ENCODE measurements at places on chromosomes 12 and 14.

DNA sequence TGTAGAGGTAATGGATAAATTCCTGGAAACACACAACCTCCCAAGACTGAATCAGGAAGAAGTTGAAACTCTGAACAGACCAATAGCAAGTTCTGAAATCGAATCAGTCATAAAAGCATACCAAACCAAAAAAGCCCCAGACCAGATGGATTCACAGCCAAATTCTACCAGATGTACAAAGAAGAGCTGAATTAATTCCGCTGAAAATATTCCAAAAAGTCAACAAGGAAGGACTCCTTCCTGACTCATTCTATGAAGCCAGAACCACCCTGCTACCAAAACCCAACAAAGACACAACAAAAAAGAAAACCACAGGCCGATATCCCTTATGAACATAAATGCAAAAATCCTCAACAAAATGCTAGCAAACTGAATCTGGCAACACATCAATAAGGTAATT is 81.5 kb downstream of the SLC38A4 start:
- no peak for DNase-seq

- peak; percentile 92 for DNase-seq
These were observed 465 bp downstream of the ADSS1 start for GRCh38 chr14:104724407-104724980.

GRCh38 chr12:105228494-105228893 is 7.5 kb downstream of the APPL2 start:
- DNase-seq = no peak

GRCh38 chr14:69376439-69376838 is 21.7 kb downstream of the ERH start:
- no peak for DNase-seq

DNA sequence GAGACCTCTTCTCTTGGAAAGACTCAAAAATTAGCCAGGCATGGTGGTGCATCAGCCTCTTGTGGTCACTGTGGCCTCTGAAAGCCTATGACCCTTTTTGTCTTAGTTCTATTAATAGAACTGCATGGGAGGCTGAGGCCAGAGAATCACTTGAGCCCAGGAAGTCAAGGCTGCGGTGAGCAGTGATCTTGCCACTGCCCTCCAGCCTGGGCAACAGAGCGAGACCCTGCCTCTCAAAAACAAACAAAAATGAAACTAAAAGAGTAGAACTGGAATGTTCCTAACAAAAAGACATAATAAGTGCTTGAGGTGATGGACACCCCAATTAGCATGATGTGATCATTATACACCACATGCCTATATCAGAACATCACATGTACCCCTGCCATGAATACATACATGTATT is 197.0 kb upstream of the EEA1 start:
- no peak for DNase-seq

- DNase-seq = no peak
These were observed 193.5 kb upstream of the PLEKHG7 start for GRCh38 chr12:92509156-92509738.

GRCh38 chr12:64893961-64894360 is 69.5 kb downstream of the TBC1D30 start:
- DNase-seq = peak; percentile 86

- peak; percentile 97 for DNase-seq
These were observed 11.7 kb upstream of the INF2 start for GRCh38 chr14:104677512-104678332.

DNA sequence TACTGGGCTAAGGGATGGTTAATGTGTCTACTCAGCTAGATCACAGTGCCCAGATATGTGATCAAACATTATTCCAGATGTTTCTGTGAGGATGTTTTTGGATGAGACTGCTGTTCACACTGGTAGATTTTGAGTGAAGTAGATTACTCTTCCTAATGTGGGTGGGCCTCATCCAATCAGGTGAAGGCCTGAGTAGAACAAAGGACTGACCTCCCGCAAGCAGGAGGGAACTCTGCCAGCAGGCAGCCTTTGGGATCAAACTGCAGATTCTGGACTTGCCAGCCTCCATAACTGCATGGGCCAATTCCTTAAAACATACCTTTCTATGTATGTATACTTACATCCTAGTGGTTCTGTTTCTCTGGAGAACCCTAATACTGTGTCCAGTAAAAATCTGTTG is 219.3 kb downstream of the APAF1 start:
- no peak for DNase-seq

DNA sequence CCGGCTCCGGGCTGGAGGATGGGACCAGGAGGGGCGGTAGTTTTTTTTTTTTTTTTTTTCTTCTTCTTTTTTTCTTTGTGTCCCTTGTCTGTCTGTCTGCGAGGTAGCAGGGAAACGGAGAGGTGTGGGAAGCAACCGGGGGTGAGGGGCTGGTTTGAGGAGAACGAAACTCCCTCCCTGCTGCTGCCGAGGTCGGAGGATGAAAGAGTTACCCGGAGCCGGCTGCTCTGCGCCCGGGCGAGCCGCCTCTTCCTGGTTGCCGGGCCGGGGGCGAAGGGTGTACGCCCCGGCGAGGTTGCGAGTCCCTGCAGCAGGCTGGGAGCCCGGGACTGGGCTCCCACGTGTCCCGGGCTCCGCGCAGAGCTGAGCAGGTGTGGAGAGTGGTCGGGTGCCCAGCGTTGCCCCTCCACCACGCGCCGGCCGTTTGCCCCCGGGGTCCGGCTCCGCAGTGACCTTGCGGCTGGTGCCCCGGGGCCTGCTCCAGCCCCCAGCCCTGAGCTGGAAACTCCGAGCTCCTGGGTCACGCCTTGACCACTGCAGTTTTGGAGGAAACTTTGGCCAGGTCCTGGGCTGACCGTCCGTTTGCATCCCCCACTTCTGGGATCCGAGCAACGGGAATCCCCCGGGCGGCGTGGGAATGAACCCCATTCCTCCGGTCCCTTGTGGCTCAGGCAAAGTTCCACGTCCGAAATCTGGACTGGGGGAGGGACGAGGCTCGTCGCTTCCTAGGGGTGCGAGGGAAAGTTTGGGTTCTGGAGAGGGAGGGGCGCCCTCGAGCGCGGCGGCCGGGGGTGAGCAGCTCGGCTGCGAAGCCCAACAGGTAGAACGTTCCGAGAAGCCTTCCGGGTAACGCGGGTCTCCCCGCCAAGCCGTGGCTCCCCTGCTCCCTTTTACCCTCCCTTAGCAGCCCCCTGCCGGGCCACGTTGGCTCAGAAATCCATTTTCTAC is 1.3 kb downstream of the CHST11 start:
- peak; percentile 95 for DNase-seq

DNA sequence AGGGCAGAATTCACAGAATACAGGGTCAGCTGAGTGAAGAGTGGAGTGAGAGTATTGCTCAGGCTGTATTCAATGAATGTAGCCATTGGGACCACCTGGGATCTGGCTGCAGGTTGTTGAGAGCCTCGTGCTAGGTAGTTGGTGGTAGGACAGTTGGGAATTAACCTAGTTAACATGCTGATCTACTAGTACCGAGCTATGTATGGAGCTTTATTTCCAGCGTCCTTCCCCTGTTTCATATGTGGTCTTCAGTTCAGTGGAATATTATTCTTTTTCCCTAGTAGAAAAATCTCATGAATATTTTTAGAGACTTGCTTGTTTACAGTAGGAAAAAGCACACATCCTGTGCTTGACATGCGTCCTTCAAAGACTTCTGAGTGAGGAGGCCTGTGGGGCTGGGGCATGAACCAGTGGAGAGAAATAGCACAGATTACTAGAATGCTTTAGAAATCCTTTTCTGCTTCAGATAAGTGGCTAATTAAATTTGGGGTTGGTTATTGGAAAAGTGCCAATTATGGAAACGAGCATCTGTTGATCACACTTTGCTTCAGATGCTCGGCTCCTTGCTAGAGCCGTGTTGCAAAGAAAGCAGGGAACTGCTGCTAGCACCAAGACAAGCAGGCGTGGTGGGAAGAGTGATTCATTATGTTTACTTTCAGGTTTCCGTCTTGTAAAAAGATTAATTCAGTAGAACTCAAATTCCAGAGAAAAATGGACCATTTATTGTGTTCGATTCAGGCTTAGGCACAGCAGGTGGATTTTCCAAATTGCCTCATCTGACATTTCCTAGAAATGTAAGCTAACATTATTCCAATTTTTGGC is 53.6 kb downstream of the ARF6 start:
- DNase-seq = peak; percentile 3

GRCh38 chr12:123676616-123677320 is 5.9 kb downstream of the TCTN2 start:
- DNase-seq = no peak

All from osteoblast (primary cell).